ENCODE measurements at places on chromosomes 4 and X. TPM values are rescaled to one million over a fixed set of nuclear protein-coding genes. Genes with fewer than 3 reads are reported as not detected.
A peak's percentile ranks its signal among the peaks of the same experiment; 100 is the strongest.

The ETDB gene
- total RNA-seq = not detected

GRCh38 chr4:96936886-96937285 lies 1097.0 kb downstream of the PDHA2 start:
- H3K27ac ChIP-seq = no peak overlapping the region
- H3K4me1 ChIP-seq = no peaks in the 10 kb centered on the region
- H3K4me3 ChIP-seq = no peak overlapping the region

The TMSB15A gene
- 84.1 TPM for total RNA-seq

DNA sequence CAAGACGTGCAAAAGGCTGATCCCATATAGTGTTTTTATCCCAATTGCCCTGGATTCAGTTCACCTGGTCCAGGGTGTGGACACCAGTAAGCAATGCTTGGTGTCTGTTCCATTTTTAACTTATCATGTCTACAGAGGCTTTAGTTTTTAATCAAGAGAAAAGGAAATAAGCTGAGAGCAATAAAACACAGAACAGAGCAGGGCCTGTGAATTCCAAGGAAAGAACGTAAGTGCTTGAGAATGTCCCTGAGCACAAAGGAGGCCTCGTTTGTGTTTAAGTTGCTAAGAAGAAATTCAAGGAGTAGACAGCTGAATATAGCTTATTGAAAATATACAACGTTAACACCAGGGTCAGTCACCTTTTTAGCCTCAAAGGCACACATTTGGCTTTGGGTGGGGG lies 191.3 kb downstream of the GPC3 start:
- H3K36me3 ChIP-seq = no peaks in the 10 kb centered on the region
- H3K27ac ChIP-seq = no peak overlapping the region
- H3K4me1 ChIP-seq = no peaks in the 10 kb centered on the region
- DNase-seq = no peak
- no peak overlapping the region for H3K4me3 ChIP-seq
- H3K27me3 ChIP-seq = no peaks in the 10 kb centered on the region

GRCh38 chr4:76485450-76485849 lies 50.4 kb downstream of the SHROOM3 start:
- DNase-seq = no peak
- H3K27ac ChIP-seq = no peak overlapping the region
- H3K27me3 ChIP-seq = no peaks in the 10 kb centered on the region
- peaks cover 15% of the 10 kb centered on the region for H3K4me1 ChIP-seq
- no peaks in the 10 kb centered on the region for H3K36me3 ChIP-seq

The PPBP gene
- not detected for total RNA-seq

The COL4A5 gene
- 22.9 TPM for total RNA-seq

GRCh38 chr4:158016511-158016910 lies 156.3 kb downstream of the GASK1B start:
- H3K4me3 ChIP-seq = no peak overlapping the region
- H3K27me3 ChIP-seq = no peaks in the 10 kb centered on the region
- no peak for DNase-seq
- H3K27ac ChIP-seq = no peak overlapping the region

DNA sequence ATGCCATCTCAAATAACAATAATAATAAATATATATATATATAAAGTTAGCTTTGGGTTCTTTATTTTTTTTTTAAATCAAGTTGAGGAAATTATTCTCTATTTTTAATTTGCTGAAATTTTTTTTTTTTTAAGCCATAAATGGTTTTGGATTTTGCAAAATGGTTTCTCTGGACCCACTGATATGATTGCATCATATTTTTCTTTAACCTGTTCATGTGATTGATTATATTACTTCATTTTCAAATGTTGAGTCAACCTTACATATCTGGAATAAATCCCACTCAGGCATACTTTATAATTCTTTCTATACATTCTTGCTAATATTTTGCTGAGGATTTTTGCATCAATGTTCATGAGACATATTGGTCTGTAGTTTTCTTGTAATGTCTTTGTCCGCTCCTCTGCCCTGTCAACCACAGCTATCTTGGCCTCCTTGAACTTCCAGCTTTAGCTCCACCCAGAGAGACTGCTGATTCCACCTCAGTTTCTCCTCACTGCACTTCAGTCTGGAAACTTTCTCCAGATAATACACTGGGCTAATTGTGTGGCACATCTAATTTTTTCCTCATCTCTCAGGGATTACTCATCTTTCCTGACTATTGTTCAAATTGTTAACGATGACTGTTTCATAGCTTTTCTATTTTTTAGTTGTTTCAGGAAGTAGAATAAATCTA lies 160.9 kb upstream of the GIMD1 start:
- no peaks in the 10 kb centered on the region for H3K27me3 ChIP-seq
- no peak overlapping the region for H3K4me3 ChIP-seq
- no peaks in the 10 kb centered on the region for H3K4me1 ChIP-seq
- no peak overlapping the region for H3K27ac ChIP-seq

- H3K27me3 ChIP-seq = no peaks in the 10 kb centered on the region
- H3K4me1 ChIP-seq = no peaks in the 10 kb centered on the region
- peaks cover 11% of the 10 kb centered on the region for H3K36me3 ChIP-seq
- no peak overlapping the region for H3K27ac ChIP-seq
- no peak for DNase-seq
Observed at GRCh38 chr4:153741541-153741940, 18.3 kb downstream of the RNF175 start.

DNA sequence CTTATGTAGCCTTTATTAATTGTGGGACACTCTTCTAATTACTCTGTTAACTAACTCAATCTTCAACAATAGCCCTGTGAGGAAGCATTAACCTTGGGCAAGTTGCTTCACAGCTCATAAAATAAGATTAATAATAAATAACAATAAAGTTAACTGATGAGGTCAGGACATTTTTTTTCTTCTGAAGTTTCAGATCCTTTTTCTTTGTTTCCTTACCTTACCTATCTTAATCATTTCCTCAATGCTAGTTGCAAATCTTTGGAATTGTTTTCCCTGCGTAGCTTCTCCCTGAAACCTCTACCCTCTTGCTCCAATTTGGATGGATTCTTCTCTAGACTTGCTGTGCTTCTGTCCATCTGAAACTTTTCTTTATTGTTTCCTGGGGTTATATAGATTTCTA lies 17.5 kb upstream of the PLAC8 start:
- H3K4me3 ChIP-seq = no peak overlapping the region
- H3K4me1 ChIP-seq = no peaks in the 10 kb centered on the region
- H3K27ac ChIP-seq = no peak overlapping the region
- no peak for DNase-seq

The CTAG2 gene
- total RNA-seq = not detected

The CMC4 gene
- total RNA-seq = 3.7 TPM

DNA sequence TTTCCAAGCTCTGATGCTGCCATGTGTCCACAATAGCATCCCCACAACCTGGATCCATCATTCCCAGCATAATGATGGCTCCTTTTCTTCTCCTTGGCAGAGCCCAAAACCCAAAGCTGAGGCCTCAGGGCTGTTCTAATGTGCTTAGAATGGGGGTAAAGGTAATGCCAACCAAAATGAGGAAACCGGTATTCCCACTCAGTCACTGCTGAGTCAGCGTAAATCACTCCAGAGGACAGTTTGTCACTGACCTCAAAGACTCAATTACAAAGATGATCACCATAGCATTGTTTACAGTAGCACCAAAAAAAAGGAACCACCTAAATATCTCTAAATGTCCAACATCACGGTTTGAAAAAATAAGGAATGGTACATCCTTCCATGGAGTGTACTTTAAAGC lies 41.2 kb downstream of the OTOP1 start:
- no peak overlapping the region for H3K4me3 ChIP-seq
- no peak for DNase-seq
- 0 out of 2 replicates have a peak, but pooled peaks cover 2% of the 10 kb centered on the region for H3K4me1 ChIP-seq
- no peak overlapping the region for H3K27ac ChIP-seq

DNA sequence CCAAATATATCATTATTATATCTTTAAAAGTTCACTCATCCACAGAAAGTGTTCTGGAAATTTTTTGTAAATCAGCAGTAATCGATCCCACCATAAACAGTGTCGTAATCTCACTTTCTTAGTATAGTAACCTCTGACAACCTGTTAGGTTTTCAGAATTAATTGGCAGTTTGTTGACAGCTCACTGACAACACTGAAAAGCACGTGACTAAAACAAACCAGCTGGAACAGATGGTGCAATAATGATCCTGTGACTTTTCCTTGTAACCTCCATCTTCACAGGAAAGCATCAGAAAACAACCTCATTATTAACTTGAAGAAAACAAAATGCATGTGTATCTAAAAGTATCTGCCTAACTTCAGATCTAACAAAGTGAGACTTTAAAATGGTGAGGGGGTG lies 48.5 kb downstream of the FSTL5 start:
- no peaks in the 10 kb centered on the region for H3K36me3 ChIP-seq
- H3K4me1 ChIP-seq = peaks cover 5% of the 10 kb centered on the region
- no peak overlapping the region for H3K27ac ChIP-seq
- DNase-seq = no peak
- no peak overlapping the region for H3K4me3 ChIP-seq

GRCh38 chr4:129077326-129077725 lies 16.0 kb downstream of the SCLT1 start:
- no peaks in the 10 kb centered on the region for H3K27me3 ChIP-seq
- DNase-seq = no peak
- no peaks in the 10 kb centered on the region for H3K4me1 ChIP-seq
- H3K4me3 ChIP-seq = no peak overlapping the region
- H3K27ac ChIP-seq = no peak overlapping the region

DNA sequence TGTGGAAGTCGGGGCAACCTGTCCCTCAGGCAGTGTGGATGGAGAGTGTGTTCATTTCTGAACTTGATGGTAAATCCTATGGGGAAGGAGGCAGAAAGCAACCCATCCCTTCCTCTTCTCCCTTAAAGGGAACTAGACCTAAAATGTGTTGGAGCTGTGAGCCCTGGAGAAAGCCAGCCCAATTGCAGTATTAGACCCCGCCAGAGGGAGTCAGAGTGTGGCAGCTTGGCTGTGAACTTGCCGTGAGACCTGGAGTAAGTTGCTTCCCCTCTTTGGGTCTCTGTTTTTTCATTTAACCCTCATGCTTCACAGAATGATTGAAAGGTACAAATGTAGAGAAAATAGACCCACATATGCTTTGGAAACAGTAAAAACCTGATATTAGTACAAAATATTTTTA lies 108.7 kb upstream of the PAK3 start:
- H3K4me1 ChIP-seq = no peaks in the 10 kb centered on the region
- no peaks in the 10 kb centered on the region for H3K36me3 ChIP-seq
- no peak for DNase-seq
- no peak overlapping the region for H3K27ac ChIP-seq
- H3K4me3 ChIP-seq = no peak overlapping the region

DNA sequence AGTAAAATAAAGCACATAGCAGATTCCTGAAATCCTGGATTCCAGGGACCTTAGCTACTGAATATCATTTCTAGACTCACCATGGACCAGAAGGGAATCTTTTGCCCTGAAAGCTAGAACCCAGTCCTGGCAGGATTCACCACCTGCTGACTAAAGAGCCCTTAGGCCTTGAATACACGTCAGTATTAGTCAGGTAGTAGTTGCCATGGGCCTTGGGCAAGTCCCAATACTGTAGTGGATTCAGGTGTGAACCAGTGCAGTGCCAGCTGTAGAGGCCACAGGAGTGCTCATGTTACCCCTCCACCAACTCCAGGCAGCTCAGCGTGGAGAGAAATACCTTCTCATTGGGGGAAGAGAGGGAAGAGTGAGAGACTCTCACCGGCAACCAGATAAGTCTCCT lies 64.1 kb upstream of the UBQLN2 start:
- no peak for DNase-seq
- H3K27ac ChIP-seq = no peak overlapping the region
- H3K4me3 ChIP-seq = no peak overlapping the region
- H3K36me3 ChIP-seq = no peaks in the 10 kb centered on the region
- no peaks in the 10 kb centered on the region for H3K27me3 ChIP-seq
- no peaks in the 10 kb centered on the region for H3K4me1 ChIP-seq

The GLUD2 gene
- 0.26 TPM for total RNA-seq

The LONRF3 gene
- 0.11 TPM for total RNA-seq

DNA sequence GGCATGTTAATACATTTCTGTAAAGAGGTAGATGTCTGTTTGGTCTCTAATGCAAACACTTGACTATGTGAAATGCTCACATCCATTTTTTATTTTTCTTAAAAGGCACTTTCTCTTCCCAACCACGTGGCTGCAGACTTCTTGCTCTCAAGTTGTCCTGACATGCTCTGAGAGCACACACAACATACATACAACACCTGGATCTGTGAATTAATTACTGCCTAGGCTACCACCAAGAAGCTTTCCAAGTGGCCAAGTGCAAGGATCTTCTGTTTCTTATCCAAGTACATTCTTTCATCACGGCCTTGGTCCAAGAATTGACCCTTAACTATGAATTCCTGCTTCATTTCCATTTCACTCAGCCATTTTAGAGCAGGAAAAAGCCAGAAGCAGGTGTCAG lies 110.8 kb downstream of the SPRY1 start:
- H3K4me1 ChIP-seq = peaks cover 8% of the 10 kb centered on the region
- no peak for DNase-seq
- H3K27me3 ChIP-seq = no peaks in the 10 kb centered on the region
- no peaks in the 10 kb centered on the region for H3K36me3 ChIP-seq

DNA sequence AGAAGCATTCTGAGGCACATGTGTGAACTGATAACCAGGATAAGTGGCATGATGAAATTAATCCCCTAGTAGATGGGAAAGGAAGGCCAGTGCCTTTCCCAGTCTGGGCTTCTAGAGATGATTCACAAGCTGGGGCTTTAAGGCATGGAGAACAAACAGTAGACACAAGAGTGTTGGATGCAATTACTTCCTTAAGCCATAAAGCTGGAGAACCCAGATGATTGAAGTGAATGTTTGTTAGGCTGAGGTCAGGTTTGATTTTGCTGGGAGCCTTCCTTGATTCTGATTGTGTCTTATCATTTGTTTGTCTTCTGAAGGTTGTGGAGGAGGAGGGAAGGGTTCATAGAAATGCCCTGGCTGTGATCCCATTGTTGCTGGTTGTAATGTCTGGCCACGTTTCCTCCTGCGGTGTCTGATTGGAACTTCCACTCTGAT lies 125.2 kb downstream of the NHS start:
- H3K36me3 ChIP-seq = no peaks in the 10 kb centered on the region
- 0 out of 2 replicates have a peak, but pooled peaks cover 4% of the 10 kb centered on the region for H3K4me1 ChIP-seq
- H3K4me3 ChIP-seq = no peak overlapping the region
- DNase-seq = no peak

The CC2D2A gene
- 11.1 TPM for total RNA-seq

The PCYT1B gene
- total RNA-seq = 30.8 TPM

- H3K36me3 ChIP-seq = no peaks in the 10 kb centered on the region
- H3K27ac ChIP-seq = no peak overlapping the region
- H3K4me3 ChIP-seq = no peak overlapping the region
- no peak for DNase-seq
- H3K27me3 ChIP-seq = no peaks in the 10 kb centered on the region
Observed at GRCh38 chrX:154595559-154596249, 10.8 kb downstream of the CTAG1A start.

- peak overlapping the region; percentile 45 for H3K27ac ChIP-seq
- no peak for DNase-seq
- no peaks in the 10 kb centered on the region for H3K27me3 ChIP-seq
- H3K4me3 ChIP-seq = peak overlapping the region; percentile 83
- peaks cover 7% of the 10 kb centered on the region for H3K4me1 ChIP-seq
- no peaks in the 10 kb centered on the region for H3K36me3 ChIP-seq
Observed at GRCh38 chrX:71911731-71912050, 1.0 kb downstream of the NHSL2 start.
